Hematopoietic multipotent progenitor cell treated with erythropoietin and hydrocortisone succinate and interleukin-3 and kit ligand, for 6 days (in vitro differentiated cells): ENCODE measurements at places on chromosomes 1 and 21.

GRCh38 chr1:11129649-11130390, 30.2 kb upstream of the EXOSC10 start:
- DNase-seq, result no peak

DNA sequence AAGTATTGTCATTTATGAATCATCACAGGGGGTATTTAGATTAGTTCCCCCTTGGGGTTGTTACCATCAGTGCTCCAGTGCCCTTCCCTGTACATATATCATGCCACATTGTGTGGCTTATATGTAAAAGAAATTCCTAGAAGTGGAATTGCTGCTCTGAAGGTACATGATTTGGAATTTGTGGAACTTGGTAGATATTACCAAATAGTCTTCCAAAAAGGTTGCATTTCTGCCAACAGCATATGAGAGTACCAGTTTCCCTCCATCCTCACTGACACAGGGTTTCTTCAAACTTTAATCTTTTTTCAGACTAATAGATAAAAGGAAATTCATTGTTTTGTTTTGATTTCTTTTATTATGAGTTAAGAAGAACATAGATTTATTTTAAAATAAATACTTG, 41.3 kb downstream of the AKNAD1 start:
- no peak for DNase-seq

DNA sequence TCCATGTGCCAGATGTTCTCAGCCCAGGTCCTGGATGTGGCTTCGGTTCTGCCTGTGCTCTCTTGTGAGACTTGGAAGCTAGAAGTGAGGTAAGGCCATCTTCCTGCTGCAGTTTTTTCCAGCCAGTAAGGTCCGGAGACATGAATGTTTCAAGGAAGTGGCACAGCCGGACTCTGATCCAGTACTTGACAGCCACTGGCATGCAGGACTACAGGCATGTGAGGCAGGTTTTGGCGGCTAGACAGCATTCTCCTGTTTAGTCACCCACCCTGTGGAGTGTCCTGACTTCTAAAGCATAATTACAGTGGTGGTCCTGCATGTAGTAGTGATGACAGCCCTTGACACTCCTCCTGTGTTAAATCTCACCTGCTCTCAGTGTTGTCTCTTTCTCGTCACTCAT, 72.3 kb downstream of the TNFSF4 start:
- no peak for DNase-seq

DNA sequence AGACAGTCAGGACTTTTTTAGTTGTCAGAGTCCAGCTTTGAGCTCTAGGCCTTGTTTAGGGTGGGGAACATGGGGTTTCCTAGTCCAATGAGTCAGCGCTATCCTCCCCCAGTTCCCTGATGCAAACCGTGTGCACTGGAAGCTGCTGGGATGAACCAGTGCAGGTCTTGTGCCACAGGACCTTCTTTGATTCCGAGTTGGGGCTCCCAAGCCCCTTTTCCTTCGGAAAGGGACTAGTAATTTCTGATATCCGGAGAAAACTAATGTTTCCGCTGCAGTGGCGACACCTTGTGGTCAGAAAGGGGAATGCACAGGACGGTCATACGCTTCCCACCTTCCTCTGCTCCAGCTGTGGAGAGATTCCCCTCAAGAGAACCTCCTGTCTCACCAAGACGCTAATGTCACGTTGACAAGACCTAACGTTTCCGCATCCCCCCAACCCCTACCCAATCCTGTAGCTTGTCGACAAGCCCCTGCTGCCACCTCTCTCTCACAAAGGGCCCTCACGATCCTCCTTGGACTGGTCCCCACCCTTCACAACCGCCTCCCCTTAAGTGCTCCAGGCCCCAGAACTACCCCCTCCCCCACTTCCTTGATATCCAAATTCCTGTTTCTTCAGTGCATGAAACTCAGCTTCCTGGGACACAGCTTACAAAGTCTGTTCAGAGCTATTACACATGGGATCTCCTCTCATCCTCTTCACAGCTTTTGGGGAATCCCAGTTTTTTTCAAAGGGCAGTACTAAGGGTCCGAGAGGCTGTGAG, 30.9 kb downstream of the GPA33 start:
- DNase-seq, result peak; percentile 79

DNA sequence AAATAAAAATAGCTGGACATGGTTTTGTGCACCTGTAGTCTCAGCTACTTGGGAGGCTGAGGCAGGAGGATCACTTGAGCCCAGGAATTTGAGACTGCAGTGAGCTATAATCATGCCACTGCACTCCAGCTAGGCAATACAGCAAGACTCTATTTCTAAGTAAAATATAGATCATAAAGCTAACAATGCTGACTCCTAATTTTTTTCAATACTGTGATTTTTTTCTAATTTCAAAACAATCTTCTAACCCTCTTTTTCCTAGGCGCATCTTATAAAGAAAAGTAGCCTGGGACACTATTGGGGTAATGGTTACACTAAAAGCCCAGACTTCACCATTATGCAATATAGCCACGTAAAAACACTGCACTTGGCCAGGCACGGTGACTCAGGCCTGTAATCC, 81.3 kb downstream of the PTPN14 start:
- no peak for DNase-seq

DNA sequence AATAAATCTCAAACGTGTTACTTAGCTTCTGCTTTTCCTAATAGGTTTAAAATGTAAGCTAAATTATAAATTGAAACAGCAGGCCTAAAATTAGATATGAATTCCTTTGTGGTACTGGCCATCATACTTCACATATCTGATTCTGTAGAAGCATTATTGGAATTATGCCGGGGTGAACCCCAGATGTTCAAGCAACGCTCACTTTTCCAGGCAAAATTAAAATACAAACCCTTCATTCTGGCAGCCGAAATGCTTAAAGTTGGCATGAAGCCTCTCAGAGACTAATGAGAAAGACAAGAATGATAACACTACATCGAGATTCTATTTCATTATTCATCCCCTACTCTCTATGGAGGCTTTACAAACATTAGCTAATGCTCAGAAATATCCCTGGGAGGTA, 1352.7 kb upstream of the ADGRL2 start:
- no peak for DNase-seq

DNA sequence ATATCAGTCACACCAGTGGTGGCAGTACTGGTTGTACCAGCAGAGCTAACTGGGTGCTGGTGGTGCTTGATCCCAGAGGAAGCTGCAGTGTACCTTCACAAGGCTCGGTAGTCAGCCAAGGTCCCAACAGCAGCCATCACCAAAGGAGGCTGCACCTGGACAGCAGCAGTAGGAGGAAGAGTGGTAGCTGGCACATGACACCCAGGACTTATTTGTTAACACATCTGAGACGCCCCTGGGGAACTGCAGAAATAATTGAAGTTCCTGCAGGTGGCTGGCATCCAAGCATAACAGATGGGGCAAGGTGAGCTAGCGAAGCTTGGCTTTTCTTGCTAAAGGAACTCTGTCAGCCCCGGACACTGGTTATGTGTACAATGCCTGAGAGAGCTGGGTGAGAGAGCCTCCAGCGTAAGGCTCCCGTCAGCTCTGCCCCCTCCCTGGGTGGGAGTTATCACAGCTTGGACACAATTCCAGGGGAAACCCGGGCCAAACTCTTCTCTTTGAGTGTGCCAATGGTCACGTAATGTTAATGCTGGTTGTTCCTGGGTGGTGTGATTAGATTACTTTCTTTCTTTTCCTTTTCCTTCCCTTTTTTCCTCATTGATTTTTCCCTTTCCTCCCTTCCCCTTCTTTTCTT, 29.1 kb upstream of the PARP1 start:
- no peak for DNase-seq

DNA sequence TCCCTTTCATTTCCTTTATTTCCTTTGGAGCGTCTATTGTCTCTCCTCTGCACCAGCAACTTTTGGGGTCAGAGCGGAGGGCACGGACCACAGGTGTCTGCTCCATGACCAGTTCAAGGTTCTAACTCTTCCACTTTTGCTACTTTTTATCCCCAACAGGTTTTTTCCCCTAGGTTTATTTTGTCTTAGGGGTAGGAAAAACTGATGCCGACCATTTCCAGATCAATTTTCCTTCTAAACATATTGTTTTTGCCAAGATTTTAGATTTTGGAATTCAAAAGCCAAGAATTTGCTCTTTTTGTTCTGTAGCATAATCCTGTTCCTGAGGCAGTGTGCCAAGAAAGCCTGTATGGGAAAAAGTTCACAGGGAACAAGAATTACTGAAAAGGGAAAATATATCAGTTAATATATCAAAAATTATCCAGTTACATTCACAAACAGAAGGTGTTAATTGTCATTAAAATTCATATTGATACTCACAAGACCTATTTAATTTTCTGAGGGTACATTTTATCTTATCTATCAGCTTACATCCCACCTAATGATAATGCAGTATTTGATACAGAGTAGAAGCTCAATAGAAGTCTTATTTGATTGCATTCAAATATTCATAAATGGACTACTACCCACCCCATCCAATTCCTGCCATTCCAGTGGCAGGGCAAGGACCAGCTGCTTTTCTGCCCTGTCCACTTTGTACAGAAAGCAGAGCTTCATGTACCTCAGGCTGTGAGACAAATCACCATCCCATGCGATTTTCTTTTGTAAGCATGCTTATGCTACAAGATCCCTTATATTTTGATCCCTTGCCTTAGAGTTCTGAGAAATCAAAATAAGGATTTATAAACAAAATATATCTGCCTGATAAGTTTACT, 31.2 kb downstream of the TSEN15 start:
- no peak for DNase-seq

- DNase-seq, result peak; percentile 60
These were observed at the start of gene TNFSF4 for GRCh38 chr1:173206816-173207568. TSS of gene TNFSF4 (minus strand) at chr1:173207331. CDS start at chr1:173207176, 155 bp downstream.

DNA sequence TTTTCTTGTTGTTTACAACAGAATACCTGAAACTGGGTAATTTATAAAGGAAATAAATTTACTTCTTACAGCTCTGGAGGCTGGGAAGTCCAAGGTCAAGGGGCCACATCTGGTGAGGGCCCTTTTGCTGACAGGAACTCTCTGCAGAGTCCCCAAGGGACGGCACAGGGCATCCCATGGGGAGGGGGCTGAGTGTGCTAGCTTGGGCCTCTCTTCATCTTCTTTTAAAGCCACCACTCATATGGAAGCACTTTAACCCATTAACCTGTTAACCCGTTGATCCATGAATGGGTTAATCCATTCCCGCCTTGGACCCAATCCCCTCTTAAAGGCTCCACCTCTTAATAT, 76.3 kb downstream of the OBSCN start:
- DNase-seq, result no peak

DNA sequence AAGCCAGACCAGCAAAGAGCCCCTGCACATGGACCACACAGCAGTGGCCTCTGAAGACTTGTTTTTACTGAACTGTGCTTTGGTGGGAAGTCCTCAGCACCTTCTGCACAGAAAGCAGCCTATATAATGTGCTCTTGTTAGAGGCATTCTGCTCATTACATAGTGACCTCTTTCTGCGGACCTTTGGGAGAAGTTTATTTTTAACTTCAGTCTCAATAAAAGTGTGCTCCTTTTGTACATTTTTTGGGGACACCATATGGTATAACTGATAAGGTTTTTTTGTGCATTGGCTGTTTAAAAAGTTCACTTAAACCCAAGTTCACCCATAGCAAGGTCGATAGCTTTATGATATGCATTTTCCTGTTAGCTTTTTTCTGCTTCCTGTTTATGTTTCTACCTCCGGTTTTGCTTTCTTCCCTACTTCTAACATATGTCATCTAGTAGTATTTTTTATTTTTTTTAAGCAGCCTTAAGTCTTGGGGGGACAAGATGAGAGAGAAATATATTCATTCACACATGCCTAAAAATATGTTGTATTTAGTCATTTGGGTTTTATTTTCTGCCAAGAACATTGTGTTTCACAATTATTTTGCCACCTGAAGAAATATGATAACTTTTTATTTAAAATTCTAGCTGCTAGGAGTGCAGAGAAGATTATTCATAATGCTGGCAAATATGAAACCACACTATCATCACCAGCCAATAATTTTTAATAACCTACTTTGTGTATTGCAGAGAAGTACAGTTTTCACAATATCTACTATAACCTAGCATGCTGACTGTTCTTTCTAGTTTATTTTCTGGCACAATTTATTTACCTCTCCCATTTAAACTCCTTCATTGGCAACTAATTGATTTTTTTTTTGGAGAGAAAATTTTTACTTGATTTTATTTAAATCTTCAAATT, 22.9 kb upstream of the SLC19A2 start:
- peak; percentile 57 for DNase-seq

GRCh38 chr1:182394055-182394775, 2.6 kb upstream of the GLUL start:
- peak; percentile 62 for DNase-seq

GRCh38 chr1:183206538-183207122, 20.6 kb downstream of the LAMC2 start:
- no peak for DNase-seq

DNA sequence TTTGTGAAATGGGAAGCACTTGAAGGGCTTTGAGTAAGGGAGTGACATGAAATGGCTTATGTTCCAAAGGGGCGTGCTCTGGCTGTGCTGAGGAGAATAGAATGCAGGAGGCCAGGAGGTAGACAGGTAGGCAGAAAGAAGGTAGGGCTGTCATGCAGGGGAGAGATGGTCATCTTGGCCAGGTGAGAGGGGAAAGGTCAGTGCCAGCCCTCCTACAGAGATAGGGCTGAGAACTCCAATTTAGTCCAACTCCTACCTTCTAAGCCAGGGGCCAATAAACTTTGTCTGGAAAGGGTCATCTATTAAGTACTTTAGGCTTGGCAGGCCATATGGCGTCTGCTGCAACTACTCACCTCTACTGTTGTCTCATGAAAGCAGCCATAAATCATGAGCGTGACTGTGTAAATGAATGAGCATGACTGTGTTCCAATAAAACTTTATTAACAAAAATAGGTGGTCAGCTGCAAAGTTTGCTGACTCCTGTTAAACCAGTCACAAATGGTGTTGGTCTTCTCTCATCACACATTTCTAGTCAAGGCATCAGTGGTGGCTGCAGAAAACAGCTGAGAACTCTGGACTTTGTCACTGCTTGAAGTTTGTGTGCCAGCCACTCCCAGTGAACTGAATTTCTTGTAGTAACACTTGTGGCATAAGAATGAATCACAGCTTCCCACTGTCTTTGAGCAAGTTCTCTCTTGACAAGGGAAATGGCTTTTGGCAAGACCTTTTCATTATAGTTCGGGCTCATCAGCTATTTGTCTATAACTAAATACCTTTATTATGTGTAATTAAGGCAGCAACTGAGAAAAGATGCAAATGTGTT, 32.0 kb upstream of the CD2 start:
- DNase-seq, result no peak

GRCh38 chr1:154812877-154813276, 57.2 kb downstream of the KCNN3 start:
- no peak for DNase-seq

DNA sequence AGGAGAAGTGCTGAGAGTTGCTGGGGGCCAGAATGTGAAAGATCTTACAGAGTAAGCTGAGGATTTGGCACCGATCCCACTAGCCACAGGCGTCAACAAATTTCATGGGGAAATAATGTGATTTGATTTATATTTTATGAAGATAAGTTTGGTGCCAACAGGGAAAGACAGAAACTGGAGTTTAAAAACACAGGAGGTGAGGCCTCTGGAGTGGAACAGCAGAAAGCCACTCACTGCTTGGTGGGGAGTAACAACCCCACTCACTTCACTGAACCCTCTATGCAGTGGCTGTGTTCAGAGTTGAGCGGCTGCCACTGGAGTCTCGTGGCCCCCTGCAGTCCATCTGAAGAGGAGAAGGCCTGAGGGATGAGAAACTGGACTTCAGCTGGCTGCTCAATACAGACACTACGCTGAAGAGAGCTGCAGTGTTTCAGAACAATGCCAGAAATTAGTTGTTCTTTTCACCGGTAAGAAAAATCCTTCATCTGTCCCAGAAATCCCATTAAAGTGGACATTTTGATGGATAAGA, 48.0 kb upstream of the RXRG start:
- DNase-seq, result no peak

- peak; percentile 66 for DNase-seq
These were observed 513 bp downstream of the GTF2B start for GRCh38 chr1:88890791-88891317.

GRCh38 chr21:45531393-45532215, 10.6 kb downstream of the SLC19A1 start:
- DNase-seq, result no peak
